ENCODE measurements at places on chromosomes 5 and 9.

- DNase-seq: no peak
These were observed 46.4 kb upstream of the ZNF462 start for GRCh38 chr9:106816524-106816923.

DNA sequence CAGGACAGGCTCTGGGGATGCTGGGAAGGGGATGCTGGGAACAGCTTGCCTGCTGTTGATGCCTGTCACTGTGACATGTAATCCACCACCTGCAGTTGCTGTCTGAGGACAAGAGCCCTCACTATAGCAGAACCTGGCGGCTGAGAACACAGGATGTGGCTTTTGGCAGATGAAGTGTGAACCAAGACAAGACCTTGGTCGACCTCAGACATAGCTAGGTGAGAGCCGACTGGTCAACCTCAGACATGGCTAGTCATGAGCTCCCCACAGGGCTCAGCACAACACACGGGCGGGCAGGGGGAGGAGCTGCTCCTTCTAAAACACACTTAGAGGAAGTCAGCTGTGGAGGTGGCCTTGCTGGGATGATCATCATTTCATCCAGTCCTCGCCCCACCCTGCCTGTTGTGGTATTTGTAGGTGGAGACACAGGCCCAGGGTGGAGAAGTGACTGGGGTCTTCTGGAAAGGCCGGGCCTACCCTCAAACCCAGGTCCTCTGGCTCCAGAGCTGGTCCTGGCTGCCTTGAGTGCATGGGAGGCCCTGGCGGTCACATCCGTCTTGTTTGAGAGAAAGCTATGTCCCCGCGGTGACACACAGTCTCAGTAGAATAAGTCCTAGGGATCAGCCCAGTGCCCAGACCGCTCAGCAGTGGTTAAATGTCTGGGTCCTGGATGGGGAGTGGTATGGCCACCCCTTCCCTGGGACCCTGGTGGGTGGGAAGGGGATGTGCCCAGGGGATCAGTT lies 6.1 kb downstream of the SUSD3 start:
- no peak for DNase-seq

DNA sequence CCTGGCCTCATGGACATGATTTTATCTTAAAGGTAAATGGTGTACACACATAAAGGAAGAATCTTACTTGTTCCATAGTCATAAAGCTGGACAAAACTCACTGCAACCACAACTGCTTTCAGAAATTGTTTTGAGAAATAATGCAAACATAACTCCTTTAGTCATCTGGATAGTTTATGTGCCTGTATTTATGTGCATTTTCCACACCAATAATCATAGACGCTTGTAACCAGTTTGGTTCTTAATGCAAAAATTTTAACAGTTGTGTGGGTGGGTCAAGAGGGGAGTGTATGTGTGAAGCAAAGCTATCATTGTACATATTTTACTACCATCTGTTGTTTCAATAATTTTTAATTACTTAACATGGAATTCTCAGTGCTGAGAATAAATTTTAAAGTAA lies 80.1 kb downstream of the EFNA5 start:
- DNase-seq: no peak

- DNase-seq: no peak
These were observed 20.6 kb downstream of the DROSHA start for GRCh38 chr5:31511305-31511704.
